HT-29 (cell line): ENCODE measurements at places on chromosomes 5 and 9.

DNA sequence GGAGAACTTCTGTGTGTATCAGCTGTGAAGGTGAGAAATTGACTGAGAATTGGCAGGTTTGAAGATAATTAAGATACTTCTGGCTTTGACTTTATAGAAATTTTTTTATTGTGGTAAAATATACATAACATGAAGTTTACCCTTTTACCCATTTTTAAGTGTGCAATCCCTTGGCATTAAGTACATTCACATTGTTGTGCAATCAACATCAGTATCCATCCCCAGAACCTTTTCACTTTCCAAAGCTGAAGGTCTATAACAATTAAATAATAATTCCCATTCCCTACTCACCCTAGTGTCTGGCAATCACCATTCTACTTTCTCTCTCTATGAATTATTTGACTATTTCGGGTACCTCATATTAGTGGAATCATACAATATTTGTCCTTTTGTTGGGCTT, 69.9 kb downstream of the ACTBL2 start:
- no peak for DNase-seq

- no peak for DNase-seq
These were observed 341.2 kb downstream of the CAAP1 start for GRCh38 chr9:26551451-26551850.

GRCh38 chr9:128049843-128050242, 17.3 kb downstream of the NAIF1 start:
- no peak for DNase-seq

DNA sequence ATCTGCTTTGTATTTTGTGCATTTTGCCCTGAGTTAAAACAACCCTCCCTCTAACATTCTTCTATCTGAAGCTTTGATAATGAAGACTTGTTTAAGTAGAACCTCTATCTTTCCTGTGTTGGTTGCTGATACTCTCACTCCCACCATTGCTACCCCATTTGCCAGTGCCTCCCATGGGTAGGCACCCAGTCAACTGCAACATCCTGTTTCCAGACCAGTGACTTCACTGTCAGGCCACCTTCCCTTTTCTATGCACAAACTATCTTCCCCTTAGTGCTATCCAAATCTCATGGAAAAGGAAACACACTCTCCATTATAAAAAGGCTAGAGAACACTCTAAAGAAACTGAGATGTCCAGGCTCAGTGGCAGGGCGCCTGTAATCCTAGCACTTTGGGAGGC, 5.6 kb upstream of the IARS1 start:
- DNase-seq = no peak

DNA sequence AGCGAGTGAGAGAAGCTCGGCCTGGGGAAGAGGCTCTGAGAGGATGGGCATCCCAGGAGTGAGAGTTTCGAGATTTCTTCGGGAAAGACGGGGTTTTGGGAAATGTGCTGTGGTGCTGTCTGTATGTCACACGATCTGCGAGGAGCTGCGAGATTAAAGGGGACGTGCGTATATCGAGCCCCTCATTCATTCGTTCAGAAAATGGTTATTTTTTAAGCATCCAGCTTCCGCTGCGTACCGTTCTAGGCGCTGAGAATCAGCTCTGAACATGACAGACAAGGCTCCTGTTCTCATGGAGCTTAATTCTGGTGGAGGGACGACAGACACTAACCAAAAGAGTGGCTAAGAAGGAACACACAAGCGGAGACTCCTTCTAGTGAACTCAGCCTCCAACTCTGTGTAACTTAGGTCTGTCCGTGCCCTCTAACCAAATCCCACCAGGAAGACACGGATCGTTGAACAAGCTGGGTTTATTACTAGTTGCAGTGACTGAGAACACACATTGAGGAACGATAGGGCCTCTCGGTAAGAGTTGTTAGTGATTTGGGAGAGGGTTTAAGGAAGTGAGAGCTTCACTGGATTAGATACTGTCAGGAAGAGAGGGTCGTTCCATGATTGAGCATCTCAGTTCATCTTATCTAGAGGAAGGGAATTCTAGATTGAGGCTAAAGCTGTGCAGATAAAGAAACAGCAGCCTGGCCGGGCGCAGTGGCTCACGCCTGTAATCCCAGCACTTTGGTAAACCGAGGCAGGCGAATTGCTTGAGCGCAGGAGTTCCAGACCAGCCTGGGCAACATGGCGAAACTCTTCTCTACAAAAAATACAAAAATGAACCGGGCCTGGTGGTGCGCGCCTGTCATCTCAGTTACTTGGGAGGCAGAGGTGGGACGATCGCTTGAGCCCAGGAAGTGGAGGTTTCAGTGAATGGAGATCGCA, 1.0 kb upstream of the FBXW11 start:
- DNase-seq = peak; percentile 43

- DNase-seq = no peak
These were observed 122.4 kb upstream of the NMUR2 start for GRCh38 chr5:152527358-152528052.

DNA sequence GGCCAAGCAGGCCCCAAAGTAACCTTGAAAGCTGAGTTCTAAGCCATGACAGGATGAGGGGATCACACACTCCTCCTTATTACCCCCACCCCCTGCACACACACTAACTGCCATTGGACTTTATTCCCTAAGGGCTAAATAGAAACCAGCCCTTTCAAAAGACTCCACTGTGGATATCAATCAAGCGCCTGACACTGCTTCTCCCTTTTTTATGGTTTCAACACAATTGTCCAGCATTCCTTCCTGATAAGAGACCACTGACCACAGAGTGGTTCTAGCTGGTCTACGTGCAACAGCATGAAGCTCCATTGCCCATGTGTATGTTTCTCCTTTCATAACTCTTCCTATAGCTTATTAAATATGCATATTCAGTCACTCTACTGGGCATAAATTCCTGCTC, 34.7 kb downstream of the PAEP start:
- DNase-seq = no peak

DNA sequence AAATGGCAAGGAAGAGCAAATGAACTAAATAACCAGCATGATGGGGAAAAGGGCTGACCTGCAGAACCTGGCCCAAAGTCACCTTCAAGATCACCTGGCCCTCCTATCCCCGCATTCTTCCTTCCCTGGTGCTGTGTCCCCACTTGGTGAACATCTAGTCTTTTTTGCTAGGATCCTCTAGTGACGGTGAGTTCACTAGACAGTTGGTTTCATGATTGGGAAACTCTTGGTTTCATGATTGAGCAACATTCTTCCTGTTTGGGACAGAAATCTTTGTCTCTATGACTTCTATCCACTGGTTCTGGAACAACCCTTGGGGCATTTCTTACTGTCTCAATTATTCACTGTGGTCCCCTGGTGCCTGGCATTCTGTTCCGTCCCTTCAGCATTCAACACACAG, 50.2 kb upstream of the DAB2IP start:
- DNase-seq = no peak

DNA sequence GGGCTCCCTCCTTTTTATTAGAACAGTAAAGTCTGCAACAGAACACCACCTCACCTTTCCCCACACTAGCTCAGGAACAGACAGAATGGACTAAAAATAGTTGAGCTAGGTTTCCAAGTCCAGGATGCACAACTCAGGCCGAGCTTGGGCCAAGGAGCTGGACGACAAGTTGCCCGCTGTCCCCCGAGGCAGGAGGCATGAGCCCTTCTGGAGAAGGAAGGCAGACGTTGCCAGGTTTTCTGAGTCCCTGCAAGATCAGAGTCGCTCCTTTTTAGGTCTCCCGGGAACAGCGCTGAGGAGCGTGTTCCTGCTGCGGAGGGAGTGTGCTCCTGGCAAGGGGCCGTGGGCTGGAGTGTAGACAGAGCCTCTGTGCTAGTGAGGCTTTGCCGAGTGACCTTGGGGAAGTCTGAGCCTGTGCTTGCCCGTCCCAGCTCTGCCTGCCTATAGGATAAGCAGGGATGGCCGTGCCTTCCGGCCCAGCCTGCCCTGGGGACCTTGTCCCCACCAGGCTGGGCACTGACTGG, 121.6 kb downstream of the WNK2 start:
- no peak for DNase-seq

DNA sequence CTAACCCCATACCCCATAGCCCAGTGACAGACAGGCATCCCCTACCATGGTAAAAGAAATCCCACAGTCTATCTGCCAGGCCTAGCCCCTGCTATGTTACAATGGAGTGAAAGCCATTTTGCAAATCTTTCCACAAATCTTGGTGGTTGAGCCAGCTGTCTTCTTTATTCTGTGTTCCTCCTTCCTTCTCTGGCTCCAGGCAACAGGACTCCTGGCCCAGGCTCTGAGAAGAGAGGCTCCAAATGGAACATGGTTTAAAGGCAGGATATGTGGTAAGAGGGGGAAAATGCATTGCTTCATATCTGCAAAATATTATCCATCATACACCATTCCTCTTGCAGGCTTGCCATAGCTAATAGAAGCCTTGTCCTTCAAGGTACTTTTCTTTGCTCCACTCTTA, 25.2 kb downstream of the FGF1 start:
- no peak for DNase-seq

DNA sequence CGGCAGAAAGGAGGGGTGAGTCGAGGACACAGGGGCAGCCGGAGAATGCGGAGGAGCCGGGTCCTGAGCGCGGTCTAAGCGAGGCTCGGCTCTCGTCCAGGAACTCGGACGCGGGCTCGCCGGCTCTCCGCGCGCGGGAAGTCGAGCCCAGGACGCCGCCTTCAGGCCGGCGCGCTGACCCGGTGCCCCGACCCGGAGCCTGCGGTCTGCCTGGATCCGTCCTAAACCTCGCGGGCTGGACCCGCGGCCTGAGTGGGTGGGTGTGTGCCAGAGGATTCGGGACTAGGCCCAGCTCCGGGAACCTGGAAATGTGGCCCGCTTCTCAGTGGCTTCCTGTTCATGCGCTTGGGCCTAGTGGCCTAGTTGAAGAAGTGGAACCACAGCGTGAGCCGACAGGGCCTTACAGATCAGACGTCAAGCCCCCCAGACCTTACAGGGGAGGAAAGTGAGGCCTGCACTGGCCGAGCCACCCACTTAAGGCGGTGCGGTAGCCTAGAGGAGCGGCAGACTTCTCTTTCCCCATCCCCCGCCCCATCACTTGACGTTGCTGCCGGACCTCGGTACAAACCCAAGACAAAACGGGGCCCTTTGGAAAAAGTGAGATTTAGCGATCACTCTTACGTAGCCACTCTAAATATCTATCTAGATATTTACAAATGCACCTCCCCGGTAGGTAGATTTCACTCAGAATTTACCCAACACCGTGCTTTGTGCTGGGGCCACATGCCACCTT, 1.2 kb downstream of the CDKN2B-AS1 start:
- DNase-seq = no peak

DNA sequence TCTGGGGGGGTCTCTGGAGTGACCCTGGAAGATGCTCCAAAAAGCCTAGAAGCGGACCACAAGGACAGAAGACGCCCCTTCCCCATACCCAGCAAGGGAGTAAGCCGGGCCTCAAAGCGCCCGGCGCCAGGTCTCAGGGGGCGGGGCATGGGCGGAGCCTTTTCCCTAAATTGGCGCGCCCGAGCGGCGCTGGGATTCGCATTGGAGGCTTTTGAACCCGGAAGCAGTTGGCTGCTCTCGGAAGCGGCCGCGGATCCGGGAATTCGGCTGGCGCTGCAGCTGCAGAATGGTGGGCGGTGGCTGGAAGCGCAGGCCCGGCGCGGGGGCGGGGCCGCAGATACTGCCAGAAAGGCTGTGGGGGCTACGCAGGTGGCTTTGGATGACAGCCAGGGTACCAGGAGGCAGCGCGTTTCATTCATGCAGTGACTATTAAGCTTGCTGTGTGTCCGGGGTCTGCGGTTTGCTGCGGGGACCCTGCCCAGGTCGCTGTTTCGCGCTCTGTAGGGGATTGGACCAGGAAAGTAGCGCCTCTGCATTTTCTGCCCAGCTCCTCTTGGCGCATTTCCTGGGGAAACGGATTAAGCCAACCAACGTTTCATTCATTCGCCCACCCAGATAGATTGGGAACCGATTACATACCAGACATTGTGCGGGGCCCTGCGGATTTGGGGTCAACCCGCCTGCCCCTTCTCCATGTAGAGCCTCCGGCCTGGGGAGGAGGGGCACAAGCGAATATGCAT, 83.0 kb upstream of the FREM1 start:
- DNase-seq = no peak

- DNase-seq = no peak
These were observed 19.9 kb downstream of the RXRA start for GRCh38 chr9:134346151-134346550.

DNA sequence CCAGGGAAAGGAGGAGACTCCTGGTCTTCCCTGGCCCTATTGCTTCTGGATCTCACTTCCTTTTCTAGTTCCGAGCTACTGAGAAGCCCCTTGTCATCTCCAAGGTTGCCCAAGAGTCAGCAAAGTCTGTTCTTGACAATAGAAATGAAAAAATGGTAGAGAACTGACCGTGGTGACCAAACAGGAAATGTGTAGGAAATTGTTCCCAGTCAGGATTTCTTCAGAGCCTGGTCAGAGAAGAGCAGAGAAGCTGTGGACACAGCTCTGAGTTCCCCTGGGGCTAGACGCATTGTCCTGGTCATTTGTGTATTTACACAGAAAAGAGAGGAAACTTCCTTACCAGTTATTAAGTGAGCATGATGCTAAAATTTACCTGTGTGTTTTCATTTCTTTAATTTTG, 35.6 kb downstream of the S1PR3 start:
- no peak for DNase-seq

DNA sequence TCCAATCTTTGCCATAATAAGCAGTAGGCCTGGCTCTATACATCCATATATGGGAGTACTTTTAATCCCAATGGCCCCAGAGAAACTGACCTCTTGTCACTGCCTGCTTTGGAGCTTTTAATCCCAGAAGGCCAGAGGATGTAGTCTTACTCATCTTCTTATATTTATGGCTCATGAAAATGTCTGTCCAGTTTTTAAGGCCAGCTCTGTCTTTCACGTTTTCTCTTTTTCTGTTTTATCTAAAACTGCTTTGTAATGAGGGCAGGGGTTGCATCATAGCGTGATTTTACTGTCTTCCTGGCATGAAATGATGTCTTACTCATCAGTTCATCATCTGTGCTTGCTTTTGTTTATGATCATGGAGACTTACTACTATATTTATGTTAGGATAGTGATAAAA, 1094.9 kb downstream of the MAT2B start:
- no peak for DNase-seq

DNA sequence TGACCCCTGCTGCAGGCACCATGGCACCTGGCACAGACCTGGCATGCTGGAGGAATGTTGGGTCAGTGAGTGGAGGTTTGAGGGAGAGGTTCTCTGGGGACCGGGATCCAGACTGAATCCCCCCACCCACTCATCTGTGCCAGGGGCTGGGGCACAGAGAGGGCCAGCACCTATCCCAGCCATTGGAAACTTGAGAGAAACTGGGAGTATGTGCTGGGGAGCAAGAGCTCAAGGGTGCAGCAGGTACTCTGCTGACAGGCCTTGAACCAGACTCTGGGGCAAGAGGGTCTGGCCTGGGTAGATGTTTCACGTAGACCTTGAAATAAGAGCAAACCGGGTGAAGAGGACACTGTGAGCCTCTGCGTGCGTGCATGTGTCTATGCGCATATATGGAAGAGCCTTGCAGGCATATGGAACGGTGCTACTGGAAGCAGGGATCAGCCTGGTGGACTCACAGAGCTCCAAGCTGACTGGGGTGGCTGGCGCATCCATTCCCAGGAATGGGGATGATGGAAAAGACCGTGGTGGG, 8.8 kb downstream of the FGF18 start:
- DNase-seq = no peak

GRCh38 chr5:80763873-80764647, 109.3 kb upstream of the DHFR start:
- no peak for DNase-seq

GRCh38 chr5:126912616-126913200, 117.7 kb downstream of the MARCHF3 start:
- no peak for DNase-seq
